ENCODE measurements at places on chromosomes 5 and 9.

GRCh38 chr5:178428341-178429155 is 161.6 kb downstream of the COL23A1 start:
- DNase-seq: no peak

- no peak for DNase-seq
Observed at GRCh38 chr5:96703384-96703920, 41.3 kb downstream of the CAST start.

DNA sequence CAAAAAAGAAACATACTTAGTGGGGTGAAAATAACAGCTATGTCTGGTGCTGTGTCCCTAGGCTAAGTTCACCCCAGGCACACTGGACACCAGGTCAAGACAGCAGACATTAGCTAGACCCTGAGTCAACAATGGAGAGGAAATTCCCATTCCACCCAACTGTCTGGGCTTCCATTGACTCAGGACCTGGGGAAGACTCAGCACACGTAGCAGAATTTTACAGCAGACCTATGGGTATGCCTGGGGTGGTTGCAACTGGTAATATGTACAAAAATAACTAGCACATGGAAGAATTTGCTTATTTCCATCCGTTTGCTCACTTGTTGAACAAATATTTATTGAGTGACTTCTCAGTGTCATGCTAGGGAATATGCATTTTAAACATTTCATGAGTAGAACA is 117.0 kb downstream of the GAS1 start:
- DNase-seq: no peak

DNA sequence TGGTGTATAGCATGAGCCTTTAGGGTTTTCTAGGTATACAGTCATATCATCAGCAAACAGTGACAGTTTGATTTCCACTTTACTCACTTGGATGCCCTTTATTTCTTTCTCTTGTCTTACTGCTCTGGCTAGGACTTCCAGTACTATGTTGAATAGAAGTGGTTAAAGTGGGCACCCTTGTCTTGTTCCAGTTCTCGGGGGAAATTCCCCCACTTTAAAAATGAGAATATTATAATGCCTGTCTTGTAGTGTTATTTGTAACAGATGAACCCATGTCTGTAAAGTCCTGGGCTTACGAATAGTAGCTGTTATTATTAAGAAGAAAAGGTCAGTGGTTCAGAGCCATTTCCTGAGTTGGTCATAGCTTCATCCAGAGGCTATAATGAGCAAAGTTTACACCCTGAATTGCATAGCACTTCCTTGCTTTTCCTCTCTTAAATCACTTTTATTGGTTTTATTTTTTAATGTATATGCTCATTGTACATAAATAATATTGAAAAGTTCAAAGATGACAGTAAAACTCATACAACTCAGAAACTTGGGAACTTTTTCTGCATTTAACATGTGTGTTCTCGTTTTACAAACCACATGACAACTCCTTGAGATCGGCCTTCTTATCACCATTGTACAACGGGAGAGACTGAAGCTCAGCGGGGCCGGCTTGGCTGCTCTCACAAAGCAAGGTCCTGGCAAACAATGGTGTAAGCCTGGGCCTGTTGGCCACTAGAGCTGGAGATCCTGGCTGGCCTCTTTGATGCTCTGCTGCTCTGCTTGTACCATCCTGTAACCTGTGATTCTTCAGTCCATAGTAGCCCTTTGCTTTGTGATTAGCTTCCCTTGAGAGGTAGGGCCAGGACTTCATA is 85.2 kb downstream of the CYFIP2 start:
- no peak for DNase-seq

DNA sequence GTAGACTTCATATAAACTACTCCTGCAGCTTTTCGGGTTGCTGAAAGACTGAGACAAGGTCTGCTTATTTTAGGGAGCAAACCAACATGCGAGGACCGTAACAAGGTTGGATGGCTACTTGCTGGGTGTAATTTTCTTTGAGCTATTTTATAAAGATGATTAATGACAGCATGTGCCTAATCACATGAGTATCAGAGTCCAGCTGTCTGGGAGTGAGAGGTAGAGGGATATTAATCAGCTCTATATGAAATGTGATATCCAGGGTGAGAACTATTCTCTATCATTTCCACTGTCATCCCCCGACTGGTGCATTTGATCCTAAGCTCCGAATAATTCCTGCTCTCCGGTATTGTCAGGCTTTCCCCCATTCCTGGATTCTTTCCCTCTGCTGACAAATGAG is 193.8 kb upstream of the HMHB1 start:
- DNase-seq: no peak

DNA sequence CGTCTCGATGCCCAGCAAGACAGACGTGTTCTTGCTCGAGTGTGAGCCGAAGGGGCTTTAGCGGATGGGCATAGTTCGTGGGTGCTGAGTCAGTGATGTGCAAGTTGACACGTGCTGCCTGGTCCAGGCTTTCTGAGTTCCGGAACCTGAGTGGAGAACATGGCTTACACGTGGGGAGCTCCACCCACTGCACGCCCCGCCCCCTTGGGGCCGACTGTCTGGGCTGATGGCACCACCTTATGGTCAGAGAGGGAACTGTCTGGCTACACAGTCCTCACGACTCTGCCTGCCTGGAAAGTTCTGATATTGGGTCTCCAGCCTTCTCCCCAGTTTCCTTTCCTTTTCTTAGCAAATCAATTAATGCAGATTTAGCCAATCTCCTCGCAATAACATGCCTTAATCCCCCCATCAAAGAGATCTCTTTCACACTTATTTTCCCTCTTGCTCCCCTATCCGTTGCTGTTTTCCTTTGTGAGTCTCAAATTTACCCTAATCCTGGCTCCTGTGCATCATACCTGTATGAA is 3.8 kb upstream of the STC2 start:
- peak; percentile 37 for DNase-seq

DNA sequence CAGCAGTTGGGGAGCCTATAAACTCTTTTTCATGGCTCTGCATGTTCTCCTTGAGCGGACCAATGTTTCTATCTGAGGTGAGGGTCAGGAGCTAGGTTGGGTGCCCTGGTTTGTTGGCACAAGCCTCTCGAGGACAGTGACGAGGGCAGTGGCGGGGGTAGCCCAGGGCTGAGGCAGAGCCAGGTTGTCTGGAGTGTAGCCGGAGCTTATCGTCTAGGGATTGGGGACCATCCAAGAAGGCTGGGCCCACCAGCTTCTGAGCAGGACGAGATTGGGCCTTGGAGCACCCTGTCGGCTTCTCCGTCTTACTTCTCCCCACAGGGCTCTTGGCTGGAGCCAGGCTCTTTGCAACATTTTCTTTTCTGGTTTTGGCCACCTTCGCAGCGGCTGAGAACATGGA is 13.2 kb upstream of the CCL21 start:
- DNase-seq: no peak

- no peak for DNase-seq
Observed at GRCh38 chr5:169115461-169116124, 185.3 kb downstream of the SLIT3 start.

- no peak for DNase-seq
Observed at GRCh38 chr9:121296213-121297127, 28.5 kb downstream of the GSN start.

DNA sequence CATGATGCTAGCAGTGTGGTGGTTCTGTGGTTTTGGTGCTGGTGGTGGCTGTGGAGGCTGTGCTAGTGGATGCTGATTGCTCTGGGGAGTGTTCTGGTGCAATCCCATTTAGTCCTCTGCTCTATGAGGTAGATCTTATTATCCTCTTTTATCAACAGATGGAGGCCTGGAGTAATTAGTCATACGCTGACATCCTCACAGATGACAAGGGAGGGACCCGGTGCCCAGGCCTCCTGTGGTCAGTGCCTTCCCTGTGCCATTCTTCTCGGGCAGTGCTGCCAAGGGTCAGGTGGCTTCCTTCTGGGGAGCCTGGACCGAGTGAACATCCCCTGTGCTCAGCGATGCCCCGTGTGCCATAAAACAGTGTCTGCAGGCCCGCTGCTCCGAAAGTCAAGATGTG is 74.5 kb downstream of the COL5A1 start:
- no peak for DNase-seq

DNA sequence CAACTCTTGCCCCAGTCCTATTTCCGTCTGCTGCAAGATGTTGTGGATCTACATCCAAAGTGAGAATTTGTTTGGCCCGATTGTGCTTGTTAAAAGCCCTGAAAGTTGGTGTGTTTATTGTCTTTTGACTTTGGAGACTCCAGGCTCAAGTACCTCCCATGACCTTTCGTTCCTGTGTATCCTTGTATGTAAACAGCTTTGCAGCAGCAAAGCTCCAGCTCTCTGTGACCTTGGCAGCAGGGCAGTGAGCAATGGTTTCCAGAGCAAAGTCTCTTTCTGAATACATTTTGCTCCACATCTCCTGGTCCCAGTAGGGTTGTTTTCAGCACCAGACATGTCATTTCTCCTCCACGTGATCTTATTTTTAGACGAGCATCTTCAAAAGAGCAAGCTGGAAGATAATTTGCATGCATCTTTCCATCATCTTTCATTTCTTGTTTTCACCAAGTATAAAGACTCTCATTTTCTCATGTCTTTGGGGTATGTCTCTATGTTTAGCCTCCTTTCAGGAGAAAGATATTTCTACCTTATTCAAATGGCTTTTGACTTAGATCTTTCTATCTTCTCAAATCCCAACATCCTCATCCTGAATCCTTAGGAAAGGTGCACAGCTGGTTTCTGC is 68.1 kb upstream of the ERCC6L2 start:
- no peak for DNase-seq

DNA sequence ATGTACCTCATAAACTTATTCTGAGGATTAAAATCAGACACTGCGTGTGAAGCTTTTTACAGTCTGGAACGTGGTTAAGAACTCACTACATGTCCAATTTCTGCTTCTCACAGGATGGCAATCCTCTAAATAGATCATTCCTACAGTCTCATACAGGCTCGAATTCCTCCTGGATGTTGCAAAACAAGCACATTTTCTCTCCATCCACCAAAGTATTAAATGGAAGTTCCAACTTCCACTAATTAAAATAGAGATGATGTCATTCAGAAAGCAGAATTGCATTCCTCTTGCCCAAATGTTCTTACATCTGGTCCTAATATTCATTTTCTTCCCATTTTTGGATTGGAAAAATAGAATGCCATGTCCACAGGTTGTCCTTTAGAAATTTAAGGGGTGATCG is 145.5 kb upstream of the PCA3 start:
- DNase-seq: no peak

GRCh38 chr5:135508496-135509005 is 27.2 kb downstream of the NEUROG1 start:
- DNase-seq: no peak

DNA sequence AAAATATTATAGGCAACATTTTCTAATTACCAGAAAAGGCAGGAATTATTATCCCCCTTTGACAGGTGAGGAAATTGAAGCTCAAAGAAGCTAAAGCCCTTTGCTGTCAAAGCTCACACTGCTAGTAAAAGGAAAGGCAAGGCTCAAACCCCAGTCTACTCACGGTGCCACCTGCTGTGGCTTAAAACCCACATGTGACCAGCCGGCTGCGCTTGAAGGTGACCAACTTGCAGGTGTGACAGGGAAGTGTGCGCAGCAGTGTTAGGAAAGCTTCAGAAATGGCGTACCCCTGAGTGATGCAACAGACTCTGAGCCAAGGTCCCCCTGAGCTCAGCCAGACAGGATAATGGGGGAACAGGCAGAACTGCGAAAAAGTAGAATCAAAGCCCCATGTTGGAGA is 45.2 kb downstream of the PAX5 start:
- no peak for DNase-seq

DNA sequence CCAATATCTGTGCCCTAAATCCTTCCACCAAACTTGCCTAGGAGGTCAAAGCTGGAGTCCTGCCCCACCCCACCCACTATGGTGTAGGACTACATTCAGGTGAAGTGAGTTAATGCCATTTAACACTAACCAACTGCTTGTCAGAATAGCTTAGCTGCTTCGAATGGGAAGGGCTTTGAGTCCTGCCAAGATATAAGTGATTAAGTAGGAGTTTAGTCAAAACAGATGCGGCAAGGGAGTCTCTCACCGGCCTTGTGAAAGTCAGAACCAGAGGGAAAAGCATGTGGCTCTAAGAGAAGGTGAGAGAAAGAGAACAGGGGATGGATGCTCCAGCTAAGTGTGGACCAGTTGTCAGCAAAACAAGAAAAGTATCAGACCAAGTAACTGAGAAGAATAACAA is 132.6 kb downstream of the SPOCK1 start:
- no peak for DNase-seq

DNA sequence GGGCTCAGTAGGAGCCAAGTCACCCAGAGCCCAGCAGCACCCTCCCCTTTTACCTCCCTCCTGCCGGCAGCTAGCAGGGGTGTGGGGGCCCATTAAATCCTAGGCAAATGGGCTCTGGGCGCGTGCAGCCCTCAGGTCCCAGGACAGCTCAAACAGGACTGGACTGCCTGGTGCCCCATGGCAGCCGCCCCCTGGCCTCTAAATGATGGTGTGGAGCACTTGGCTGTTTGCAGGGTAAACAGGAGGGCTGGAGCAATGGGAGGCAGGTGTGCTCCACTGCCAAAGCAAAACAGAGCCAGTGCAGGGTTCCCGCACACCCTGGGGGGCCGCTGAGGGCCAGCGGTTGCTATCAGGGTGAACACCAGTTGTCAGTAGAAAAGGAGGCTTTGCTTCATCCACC is 55.9 kb upstream of the C5orf58 start:
- no peak for DNase-seq

- no peak for DNase-seq
Observed at GRCh38 chr5:80140496-80140895, 105.3 kb downstream of the THBS4 start.

- no peak for DNase-seq
Observed at GRCh38 chr5:132641241-132641723, 16.7 kb upstream of the IL13 start.

DNA sequence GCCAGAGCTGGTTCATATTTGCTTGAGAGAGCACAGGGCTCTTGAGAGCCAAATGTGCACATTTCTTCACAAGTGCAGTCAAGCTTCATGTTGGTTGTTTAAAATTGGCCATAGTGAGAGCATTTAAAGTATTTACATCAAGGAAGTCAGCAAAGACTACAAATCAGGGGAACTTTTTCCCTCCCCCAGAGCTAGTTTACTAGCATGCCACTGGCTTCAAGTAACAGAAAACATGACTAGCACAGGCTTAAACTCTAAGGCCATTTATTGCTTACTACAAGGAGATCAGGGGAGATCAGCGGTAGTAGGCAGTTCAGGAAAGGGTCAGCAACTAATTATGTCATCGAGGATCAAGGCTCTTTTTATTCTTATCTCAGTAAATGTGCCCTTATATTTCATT is 11.0 kb upstream of the CCDC171 start:
- no peak for DNase-seq

GRCh38 chr5:34699155-34700077 is 43.3 kb downstream of the RAI14 start:
- no peak for DNase-seq

GRCh38 chr5:79771387-79771786 is 81.8 kb downstream of the CMYA5 start:
- no peak for DNase-seq

DNA sequence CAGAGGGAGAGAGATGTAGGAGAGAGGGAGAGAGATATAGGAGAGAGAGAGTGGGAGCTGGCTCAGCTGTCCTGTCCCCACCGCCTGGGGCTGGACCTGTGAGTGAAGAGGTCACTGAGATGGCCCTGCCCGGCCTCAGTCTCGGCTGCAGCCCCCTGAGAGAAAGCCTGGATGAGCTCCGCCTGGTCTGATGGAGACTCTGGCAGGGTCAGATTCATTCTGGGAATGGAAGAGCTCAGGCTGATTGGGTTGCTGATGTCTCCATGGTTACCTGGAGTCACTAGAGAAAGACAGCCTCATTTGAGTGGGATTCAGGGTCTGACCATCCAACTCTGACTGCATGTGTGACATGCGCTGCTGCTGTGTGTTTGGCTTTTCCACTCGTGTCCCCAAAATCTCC is 27.1 kb upstream of the SEMA4D start:
- no peak for DNase-seq

Data from activated T-helper 1 cell treated with Interleukin-2 at 50 U/mL for 16 hours (primary cell).